ENCODE measurements at places on chromosomes 13 and 19.

DNA sequence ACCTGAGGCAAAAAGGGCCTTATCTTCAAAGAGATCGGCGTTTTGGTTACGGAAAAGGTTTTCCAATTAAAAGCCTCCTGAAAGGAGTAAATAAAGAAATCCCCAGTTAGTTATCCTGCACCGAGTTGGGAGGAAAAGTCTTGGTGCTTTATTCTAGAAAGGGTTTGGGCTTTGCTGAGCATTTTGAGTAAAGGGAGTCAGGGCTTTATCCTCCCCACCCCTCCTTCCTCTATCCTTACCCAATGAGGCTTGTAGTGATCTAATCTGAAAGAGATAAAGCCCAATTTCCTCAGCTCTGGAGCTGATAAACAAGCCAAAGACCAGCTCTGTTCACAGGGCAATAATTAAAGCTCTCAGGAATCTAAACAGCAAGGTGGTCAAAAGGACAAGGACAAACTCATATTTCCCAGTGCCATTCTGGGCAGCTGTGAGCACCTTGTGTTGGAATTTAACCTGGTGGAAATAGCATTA is 188.9 kb upstream of the TSC22D1 start:
- DNase-seq = no peak

DNA sequence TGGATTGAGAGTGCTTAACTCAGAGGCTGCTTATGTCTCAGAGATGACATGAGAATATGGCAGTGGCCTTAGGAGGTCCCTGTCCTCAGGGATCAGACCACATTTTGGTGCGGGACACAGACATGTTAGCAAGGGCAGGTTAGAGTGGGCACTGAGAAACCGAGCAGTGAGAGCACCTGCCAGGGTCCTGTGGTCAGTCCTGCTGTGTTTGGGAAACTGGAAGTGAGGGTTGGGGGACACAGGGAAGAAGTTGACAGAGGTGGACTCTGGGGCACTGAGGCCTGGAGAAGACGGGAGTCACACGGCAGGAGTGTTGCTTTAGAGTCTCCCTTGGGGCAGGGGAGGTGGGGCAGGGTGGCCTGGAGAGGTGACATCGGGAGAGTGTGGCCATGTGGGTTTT is 7.4 kb downstream of the IGFLR1 start:
- DNase-seq = no peak

DNA sequence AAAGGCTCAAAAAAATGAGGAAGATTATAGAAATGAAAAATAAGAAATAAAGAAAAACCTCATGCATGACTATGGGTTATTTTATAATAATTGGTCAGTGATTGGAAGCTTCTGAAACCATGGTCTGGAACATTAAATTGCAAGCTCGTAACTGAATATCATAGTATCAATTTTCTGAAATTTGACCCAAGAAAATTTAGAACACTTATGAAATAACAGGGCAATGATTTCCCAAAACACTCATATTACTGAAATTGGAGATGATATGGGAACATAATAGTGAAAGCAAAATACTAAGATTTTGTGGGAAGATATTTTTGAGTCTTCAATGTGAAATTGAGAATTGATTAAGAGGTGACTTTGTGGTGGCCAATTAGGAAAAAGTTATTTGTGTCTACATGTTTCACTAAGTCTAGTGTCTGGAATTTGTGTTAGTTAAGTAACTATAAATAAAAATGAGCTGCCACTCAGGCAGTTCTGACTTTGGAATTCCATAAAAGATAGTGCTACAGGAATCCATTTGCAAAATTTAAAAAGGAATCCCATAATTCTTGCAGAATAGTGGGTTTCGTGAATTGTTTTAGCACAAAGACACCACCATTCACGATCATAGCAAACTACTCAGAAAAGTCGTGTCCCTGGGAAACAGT is 603.0 kb downstream of the LMO7 start:
- DNase-seq = no peak

DNA sequence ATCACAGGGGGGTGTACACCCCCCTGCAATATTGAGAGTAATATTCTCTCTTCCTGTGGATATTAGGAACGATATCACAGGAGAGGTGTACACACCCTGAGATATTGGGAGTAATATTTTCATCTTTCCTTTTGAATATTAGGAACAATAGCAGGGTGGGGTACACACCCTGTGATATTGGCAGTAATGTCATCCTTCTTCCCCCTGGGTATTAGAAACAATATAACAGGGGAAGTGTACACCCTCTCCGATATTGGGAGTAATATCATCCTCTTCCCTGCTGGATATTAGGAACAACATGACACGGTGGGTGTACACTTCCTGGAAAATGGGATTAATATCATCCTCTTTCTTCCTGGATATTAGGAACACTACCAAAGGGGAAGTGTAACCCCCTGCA is 57.8 kb upstream of the CEACAM21 start:
- no peak for DNase-seq

DNA sequence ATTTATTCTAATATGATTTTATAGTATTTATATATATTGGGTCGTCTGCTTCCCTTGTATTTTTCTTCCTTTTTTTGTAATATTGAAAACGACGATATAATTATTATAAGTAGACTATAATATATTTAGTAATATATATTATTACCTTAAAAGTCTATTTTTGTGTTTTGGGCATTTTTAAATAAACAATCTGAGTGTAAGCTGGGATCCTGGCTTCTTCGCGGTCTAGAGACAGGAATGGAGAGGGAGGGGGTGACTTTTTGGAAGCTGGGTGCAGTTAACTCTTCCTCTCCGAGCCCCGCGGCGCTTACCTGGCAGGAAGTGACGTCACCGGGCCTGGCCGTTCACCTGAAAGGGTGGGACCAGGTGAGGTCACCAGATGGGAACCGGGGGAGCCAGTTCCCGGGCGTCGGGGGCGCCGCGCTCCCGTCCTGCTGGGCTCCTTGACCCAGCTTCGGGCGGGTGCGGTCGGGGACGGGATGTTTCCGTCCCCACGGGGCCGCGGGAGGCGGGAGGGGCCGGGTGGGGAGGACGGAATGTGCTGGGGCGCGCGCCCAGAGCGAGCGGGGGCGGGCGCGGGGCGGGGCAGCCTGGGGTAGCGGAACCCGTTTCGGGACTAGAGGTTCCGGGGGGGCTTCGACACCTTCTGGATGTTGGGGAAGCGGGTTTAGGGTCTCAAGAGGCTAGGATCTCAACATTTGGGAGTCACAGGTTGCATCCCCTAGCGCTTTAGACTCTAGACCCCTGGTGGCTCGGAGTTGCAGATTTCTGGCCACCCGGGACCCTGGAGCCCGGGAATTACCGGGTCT is 2.8 kb downstream of the ZFP36 start:
- DNase-seq = no peak

DNA sequence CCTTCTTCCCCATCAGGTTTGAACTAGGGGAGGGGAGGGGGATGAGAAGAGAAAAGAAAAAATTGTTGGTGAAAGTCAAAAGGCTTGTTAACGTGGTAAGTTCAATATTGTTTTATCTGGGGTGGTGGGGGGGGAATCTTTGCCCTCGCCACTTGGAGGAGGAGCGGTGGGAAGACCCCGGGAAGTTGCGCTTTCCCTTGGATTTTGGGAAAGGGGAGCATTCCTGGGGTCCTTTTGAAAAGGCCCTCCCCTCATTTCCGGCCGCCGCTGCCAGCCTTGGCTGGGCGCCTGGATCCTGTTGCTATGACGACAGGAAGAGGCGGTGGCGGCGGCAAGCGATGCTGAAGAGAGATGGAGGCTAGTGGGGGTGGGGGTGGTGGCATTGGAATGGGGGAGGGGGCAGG is 4.6 kb upstream of the CACNG8 start:
- DNase-seq = no peak

DNA sequence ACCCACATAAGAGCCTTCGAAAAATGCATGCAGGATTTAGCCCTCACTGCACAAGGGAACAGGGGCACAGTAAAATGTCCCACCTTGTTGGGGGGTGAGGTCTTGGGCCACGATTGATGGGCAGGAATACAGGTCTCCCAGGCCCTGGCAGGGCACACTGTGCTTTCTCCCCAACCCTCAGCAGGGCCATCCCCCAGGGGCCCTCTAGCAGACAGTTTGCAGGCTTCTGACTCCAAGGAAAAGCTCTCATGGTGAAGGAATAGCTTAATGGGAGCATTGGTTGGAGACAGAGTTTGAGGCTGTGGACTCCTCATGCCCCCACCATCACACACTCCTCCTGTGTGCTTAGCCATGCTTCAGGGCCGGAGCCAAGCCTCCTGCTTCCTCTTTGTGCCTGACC is 484.6 kb downstream of the ZNF536 start:
- no peak for DNase-seq

GRCh38 chr13:56558698-56559320 is 581.9 kb upstream of the PRR20A start:
- no peak for DNase-seq

GRCh38 chr13:105087945-105088344 is 1447.5 kb downstream of the EFNB2 start:
- no peak for DNase-seq

GRCh38 chr19:28968721-28969120 is 244.2 kb downstream of the UQCRFS1 start:
- DNase-seq = no peak

- no peak for DNase-seq
Measured at GRCh38 chr19:44754750-44755080, 6.2 kb downstream of the BCL3 start.

DNA sequence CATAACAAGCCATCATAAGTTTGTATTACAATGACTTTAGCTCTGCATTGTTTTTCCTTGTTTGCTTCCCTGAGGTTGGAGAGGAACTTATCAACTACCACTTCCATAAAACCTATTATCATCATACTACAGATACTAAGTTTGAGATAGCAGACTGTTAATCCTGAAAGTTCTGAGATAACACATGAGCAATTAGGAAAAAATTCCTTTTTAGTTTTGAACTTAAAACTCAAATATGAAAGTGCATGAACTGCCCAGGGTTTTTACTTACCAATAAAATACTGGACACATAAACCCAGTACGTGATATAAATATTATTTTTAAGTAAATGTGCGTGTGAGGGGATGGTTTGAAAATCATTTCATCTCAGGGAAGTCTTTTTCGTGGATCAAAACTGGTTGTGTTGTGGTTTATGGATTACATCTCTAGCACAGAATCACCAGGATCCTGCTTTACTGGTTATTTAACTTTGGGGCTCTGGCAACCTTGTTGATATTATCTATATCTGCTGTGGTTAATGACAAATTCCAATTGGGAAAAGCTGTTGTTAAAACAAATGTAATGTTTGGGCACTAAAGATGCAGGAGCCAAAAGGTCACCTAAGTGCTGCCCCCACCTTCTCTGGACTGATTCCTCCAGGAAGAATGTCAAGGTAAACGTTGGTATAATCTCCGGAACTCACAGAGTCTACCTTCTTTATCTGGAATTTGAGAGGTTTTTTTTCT is 12.4 kb downstream of the CDX2 start:
- no peak for DNase-seq

DNA sequence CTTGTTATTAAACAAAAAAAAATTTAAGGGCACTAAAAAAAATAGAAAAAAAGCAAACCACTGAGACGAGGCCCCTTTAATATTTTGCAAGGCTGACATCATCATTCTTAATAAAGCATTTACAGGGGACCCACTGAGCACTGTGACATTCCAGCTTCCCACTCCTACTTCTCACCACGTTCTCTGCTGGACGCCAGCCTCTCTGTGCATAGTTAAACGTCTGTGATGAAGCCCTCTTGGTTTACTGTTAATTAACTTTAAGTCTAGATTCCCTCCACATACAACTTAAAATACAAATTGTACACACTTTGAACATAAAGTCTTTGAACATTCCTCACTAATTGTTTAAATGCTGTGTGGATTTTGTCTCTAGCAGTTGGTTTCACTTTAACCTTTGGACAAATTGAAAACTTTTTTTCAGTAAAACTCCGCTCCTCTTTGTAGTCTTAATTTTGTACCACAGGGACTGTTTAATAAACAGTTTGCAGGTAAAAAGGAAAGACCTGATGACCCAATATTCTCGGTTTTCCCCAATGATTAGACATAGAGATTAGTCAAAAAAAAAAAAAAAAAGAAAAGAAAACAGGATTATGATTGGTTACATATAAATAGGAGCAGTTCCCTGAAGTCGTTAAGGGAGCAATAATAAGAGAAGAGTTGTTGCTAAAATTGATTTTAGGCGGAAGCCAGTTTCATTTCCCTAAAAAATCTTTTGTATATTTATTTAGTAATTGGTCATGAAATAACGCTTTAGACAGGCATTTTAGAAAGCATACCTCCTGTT is 219.8 kb downstream of the MZT1 start:
- DNase-seq = no peak

DNA sequence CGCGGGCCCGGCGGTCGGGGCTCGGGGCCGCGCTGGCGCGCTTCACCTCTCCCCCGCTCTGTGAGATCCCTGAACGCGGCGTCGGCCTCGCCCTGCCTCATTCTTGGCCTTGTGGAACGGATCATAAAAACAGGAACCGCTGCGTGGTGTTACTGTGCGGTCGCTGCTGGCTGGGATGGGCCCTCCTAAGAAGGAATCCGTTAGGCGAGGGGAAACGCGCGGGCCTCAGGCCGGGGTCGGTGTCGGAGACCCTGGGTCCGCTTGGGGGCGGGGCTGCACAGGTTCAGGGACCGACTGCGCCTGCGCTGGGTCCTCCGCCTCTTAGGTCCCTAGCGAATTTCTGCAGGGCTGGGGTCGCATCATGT is 381 bp downstream of the CKAP2 start:
- DNase-seq = no peak

DNA sequence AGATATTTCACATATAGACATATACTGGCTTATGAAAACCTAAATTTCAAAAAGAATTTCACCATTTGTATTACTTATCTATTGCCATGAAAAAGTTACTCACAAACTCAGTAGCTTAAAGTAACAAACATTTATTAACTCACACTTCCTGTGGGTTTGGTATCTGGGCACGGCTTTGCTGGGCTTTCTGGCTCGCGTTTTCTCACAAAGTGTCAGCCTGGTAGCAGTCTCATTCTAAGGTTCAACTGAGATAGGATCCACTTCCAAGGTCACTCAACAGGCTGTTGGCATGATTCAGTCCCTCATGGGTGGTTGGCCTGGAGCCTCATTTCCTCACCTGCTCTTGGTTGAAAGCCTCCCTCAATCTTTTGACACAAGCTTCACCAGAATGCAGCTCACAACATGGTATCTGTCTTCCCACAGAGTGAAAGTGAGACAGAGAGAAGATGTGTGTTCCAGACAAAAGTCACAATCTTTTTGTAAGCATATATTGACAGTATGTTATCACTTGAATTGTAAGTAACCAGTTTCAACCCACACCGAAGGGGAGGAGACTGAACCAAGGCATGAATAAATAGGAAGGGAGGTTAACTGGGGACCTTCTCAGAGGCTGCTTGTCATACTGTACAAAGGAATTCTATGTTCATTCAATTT is 1065.8 kb upstream of the SPRY2 start:
- no peak for DNase-seq

DNA sequence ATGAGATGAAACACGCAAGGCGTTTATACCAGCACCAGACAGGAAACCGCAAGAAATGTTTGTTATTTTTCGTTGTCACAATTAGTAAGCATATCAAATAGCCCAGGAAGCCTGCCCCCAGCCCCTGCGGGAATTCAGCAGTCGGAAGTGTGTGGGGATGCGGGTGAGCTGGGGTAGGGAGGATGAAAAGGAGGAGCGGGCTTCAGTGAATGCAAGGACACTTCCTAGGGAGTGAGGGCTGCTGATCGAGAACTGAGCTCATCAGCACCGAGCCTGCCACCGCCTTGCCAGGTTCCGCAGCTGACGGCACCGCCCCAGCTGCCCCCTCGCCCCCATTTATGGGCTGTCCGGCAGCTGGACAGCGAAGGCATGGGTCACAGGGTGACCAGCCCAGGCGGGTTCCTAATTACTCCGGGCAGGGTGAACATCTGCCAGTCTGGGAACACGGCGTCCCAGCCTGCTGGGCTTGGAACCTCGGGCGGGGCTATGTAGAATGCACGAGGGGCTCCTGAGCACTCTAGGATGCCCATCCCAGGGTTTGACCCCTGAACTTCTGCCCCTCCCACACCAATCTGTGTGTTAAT is 1.6 kb upstream of the BEST2 start:
- DNase-seq = no peak

Data from retinal pigment epithelial cell (primary cell).